ENCODE measurements at places on chromosomes 7 and 10.

DNA sequence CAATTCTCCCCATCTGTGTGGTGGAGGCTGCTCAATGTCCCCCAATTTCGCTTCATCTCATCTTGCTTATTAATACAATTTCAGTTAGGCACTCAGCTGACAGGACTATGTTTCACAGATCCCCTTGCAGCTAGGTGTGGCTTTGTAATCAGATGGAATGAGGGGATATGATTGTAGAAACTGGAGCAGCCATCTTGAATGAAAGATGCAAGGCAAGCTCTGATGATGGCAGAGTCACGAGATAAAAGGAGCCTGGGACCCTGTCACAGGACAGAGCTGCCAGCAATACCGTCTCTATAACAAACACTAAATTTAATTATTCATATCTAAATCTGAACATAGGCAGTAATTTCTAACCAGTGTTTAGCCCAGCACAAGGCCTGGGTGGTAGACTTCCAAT lies 991 bp upstream of the DLD start:
- no peak for DNase-seq

- no peak for DNase-seq
These were observed 100.1 kb upstream of the PTN start for GRCh38 chr7:137443616-137444015.

DNA sequence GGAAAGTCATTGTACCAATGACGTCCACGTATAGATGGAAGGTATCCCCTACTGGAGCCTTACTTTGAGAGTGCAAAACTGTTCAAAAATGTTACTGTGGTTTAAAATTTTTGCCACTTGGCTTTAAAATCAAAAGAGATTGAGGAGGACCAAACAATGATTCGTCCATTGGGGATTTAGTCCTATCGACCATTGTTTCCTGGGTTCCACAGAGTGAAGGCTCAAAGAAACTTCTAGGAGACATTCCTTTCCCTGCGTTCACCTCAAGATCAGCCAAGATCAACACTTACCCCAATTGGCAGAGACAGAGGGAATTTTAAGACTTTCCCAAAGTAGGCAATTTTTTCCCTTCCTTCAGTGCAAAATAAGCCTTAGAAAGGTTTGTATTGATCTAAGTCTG lies 152.3 kb downstream of the NEBL start:
- DNase-seq, result no peak

GRCh38 chr7:35477609-35478008 lies 217.3 kb downstream of the HERPUD2 start:
- no peak for DNase-seq

- DNase-seq, result no peak
These were observed 102.7 kb downstream of the MACC1 start for GRCh38 chr7:20114468-20114867.

DNA sequence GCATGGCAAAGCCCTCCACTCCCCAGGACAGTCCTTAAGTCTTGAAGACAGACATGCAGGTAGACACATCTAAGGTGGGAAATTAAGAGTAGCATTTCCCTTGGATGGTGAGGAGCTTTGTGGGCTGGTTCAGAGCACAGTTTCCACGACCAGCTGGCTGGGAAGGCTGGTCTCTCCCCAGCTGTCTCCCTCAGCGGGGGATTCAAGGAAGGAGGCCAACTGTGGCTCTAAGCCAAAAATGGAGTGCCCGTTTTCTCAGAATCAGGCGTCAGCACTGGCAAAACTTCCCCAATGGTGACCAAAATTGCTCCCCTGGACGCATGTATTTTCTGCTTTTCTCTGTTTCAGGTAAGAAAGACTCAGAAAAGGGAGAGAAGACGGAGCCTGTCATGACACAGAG lies 230.6 kb upstream of the FZD8 start:
- DNase-seq, result no peak

GRCh38 chr7:47188653-47189315 lies 393.1 kb downstream of the TNS3 start:
- DNase-seq, result no peak

GRCh38 chr7:128284102-128284501 lies 43.0 kb downstream of the LEP start:
- no peak for DNase-seq

GRCh38 chr7:47472444-47473157 lies 109.3 kb downstream of the TNS3 start:
- DNase-seq, result no peak

DNA sequence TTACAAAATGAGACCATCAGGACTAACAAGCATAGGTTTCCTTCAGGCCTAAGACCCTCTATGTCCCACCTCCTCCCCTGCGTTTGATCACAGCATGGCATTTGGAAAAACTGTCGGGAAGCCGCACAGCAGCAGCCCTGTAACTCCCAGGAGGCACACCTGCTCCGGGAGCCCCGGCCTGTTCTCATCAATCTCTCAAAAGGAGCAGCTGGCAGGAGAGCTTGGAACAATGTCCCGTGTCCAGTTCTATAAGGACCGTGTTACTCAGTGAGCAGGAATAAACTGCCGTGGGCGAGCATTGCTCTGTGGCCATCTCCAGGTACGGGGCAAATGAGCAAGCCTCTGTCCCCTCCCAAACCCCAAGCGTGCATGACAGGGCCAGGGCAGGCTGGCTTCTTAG lies 236.9 kb downstream of the SFMBT2 start:
- no peak for DNase-seq

DNA sequence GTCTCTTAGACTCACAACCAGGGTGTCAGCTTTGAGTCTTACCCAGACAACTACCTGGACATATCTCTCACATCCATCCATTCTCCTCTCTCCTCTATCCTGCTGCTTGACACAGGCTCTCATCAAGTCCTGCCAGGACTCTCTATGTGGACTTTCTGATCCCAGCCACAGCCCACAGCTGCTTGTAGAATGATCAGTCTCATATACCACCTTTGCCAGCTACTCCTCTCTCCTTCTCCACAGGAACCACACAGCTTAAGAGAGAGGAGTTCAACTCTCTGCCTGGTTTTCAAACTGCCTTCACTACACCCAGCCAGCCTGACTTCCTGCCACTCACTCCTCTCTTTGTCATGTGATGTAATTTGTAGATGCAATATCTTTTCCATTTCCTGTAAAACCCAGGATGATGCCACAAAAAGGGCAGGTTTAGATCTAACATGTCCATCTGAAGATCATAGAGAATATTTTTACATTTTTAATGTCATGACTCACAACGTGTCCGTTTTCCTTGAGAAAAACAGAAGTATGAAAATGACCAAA lies 154.0 kb downstream of the RAB11FIP2 start:
- no peak for DNase-seq

GRCh38 chr10:129716211-129716681 lies 247.8 kb downstream of the EBF3 start:
- no peak for DNase-seq

GRCh38 chr7:38813768-38814167 lies 95.2 kb downstream of the VPS41 start:
- no peak for DNase-seq

GRCh38 chr7:2833083-2833910 lies 10.8 kb downstream of the GNA12 start:
- no peak for DNase-seq

- no peak for DNase-seq
These were observed 1.8 kb upstream of the PYROXD2 start for GRCh38 chr10:98416606-98417388.

GRCh38 chr7:105838627-105839231 lies 37.7 kb downstream of the ATXN7L1 start:
- no peak for DNase-seq

- DNase-seq, result no peak
These were observed 3.3 kb upstream of the LMOD2 start for GRCh38 chr7:123652406-123652805.

- DNase-seq, result no peak
These were observed 81.4 kb downstream of the CACNA2D1 start for GRCh38 chr7:82362129-82362706.

- no peak for DNase-seq
These were observed 186.6 kb downstream of the RAB11FIP2 start for GRCh38 chr10:117860135-117860534.

- DNase-seq, result no peak
These were observed 51.3 kb downstream of the USP6NL start for GRCh38 chr10:11560076-11560709.

- DNase-seq, result no peak
These were observed 43.0 kb upstream of the GRM3 start for GRCh38 chr7:86600506-86601290.

GRCh38 chr7:139583826-139584553 lies 60.5 kb downstream of the CLEC2L start:
- no peak for DNase-seq

GRCh38 chr7:44305564-44306507 lies 19.6 kb downstream of the CAMK2B start:
- no peak for DNase-seq

GRCh38 chr10:93352638-93353383 lies 129.3 kb downstream of the MYOF start:
- DNase-seq, result peak; percentile 31

DNA sequence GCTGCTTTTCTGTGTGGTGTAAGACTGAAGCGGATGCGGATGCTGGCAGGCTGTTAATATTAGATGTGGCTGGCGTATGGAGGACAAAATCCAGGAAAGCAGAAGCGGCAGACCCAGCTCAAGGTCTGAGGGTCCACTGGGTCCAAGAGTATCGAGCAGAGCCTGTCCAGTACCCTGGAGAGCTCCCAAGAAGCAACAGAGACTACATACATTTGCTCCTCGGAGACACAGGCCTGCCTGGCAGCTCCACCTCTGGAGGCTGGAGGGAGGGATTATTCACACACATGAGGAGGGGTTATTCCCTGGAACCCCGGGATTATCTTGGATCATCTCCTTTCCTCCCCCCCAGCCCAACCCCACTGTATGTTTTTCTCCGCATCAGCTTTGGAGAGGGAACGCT lies 31.3 kb upstream of the LOXL4 start:
- no peak for DNase-seq

- DNase-seq, result no peak
These were observed 115.5 kb upstream of the ZNF438 start for GRCh38 chr10:31147210-31147608.

- no peak for DNase-seq
These were observed 132.7 kb downstream of the DLG5 start for GRCh38 chr10:77793831-77794230.
